WTC11 (cell line): ENCODE measurements at places on chromosomes 3 and 15.

DNA sequence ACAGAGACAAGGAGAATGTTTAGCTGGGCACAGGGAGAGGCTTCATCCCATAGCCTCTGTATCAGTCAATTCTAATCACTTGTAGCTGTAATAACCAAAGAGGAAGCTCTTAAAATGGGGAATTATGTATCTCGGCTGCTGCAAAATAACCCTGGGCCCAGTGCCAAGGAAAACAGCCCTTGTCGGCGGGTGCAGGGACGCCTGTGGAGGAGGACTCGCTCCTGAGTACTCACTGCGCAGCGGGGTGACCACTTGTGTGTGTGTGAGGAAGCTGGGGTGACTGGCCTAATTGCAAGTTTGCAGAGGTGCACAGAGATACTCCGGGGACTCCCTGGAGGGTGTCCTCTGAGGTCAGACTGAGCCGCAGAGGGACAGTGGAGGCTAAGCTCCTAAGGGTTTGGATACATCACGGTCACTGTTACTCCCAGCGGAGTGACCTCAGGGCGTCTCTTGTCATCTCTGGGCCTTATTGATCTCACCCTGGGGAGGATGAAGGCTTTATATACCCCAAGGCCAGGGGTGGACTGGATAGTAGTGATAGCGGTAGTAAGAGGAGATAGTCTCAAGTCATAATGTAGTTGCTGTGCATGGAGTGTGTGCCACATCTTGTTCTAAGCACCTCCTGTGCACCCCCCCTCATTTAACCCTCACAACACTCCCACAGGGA lies 37.2 kb downstream of the SLC6A6 start:
- no peak for DNase-seq

DNA sequence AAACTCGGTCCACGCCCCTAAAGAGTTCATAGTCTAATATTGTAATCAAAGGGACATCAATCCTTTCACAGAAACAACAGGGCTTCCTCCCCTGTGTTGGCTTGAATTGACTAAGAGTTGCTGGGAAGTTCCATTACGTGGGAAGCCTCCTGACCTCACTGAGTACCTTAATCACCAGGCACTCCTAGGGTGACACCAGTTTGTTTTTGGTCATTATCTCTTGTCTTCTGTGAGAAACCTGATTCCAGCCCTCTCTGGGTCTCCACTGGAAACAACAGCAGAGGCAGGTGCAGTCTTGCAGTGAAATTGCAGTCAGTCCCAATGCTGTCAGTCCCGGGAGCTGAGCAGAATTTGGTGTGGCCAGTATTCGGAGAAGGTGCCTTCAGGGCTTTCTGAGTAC lies 55.4 kb downstream of the BOC start:
- DNase-seq: no peak

- no peak for DNase-seq
These were observed 78.5 kb downstream of the PPARG start for GRCh38 chr3:12367346-12367745.

DNA sequence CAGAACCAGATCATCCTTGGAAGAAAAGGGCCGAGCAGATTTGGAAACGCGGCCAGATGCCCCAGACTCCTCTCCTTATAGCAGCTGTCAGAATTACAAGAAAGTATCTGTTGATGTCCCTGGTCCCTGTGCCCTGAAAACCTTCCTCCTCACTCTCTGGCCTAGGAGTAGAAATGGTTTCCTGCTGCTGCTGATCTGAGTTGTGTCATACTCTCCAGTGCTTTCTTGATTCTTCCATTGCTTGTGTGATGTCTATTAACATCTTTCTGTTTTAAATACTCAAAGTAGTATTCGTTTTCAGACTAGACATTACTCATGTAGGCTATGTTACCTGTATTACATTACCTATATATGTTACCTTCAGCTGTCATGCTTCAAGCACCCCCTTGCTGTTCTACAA lies 26.8 kb upstream of the HERC1 start:
- no peak for DNase-seq

- DNase-seq: no peak
These were observed 524.3 kb downstream of the UNC13C start for GRCh38 chr15:54502416-54503075.

DNA sequence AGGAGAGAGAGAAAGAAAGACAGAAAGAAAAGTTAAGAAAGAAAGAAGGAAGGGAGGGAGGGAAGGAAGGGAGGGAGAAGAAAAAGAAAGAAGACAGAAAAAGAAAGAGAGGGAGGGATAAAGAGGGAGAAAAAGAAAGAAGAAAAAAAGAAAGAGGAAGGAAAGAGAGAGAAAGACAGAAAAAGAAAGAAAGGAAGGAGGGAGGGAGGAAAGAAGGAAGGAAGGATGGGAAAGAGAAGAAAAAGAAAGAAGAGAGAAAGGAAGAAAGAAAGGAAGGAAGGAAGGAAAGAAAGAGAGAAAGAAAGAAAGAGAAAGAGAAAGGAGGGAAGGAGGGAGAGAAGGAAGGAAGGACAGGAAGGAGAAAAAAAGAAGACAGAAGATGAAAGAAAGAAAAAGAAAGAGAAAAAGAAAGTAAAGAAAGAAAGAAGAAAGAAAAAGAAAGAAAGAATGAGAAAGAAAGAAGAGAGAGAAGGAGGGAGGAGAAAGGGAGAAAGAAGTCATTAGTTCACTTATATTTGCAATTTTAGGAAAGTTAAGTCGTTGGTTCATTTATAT lies 567.2 kb upstream of the CBLB start:
- no peak for DNase-seq

- DNase-seq: peak; percentile 58
These were observed 73.4 kb downstream of the NUP210 start for GRCh38 chr3:13346481-13347389.

DNA sequence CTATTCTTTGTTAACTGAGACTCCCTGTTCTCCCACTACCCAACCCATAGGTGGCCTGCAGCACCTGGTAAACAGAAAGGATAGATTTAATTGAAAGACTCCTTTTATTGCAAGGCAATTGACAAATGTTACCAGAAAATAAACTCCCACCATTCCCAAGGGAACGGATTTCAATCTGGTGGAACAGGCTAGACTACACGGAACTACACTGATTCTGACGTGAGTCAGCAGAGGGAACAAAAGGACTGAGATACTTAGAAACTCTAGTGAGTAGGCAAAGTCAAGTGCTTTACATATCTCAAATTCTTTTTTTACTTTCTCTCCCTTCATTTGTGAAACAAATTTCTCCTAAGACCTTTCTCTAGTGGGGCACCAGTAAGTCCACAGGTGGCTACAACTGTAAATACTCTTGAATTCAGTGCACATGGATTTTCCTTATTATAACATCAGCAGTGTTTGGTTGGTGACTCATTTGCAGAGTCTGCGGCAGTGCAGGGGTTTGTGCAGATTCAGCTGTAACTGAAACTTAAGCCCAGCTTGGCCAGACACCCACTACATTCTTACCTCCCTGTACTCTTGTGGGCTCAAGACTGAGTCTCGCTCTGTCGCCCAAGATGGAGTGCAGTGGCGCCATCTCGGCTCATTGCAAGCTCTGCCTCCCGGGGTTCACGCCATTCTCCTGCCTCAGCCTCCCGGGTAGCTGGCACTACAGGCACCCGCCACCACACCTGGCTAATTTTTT lies 34.3 kb upstream of the PLSCR2 start:
- no peak for DNase-seq

- no peak for DNase-seq
These were observed 170.5 kb upstream of the LRIG1 start for GRCh38 chr3:66671291-66671690.

DNA sequence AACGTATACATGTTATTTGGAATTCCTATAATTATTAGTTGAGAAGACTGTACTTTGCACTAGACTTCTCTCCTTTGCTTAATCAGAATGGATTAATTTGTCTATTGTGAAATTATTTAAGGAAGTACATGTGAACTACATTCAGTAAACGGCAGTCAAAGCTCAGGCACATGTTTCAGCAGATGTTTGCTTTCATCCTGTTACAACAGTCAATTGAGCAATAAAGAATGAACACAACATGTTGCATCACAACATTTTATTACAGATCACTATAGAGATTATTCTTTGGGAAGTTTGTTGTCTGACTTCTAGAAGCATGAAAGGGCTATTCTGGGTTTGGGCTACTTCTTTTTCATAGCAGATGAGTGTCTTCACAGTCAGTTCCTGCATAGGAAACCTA lies 39.2 kb downstream of the RAB27A start:
- DNase-seq: no peak

GRCh38 chr15:43085921-43086320 lies 19.9 kb downstream of the UBR1 start:
- DNase-seq: no peak

DNA sequence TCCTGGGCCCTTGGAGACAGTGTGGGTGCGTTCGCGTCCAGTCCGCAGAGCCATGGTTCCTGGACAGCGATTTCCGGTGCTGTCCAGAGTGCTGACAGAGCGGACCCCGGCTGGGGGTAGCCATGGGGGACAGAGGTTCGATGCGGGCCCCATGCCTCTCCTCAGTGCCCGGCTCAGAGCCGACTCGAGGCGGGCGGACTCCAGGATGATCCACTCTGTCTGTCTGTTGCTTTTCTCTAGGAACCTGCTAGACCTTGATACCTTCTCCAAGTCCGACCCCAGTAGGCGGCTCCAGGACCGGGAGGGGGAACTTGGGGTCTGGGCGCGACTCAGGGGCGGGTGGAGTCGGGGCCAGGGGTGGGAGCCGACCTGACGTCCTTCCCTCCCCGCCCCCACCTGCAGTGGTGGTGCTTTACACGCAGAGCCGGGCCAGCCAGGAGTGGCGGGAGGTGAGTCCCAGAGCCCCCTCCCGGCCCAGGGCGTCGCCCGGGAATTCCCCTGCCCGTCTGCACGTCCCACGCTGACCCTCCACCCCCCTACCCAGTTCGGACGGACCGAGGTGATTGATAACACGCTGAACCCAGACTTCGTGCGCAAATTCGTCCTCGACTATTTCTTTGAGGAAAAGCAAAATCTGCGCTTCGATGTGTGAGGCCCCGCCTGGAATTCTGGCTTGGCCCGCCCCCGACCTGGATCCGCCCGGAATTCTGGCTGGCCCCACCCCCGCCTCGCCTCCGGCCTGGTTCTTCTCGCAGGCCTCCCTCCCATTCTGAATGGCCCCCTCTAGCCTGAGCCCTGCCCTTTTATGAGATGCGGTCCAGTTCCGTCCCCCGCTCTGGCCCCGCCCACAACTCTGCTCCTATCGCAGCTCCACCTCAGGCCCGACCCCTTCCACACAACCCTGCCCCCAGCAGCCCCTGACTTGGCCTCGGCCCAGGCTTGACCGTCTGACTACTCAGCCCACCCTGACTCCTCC lies 1.0 kb downstream of the CPNE9 start:
- peak; percentile 97 for DNase-seq

- DNase-seq: peak; percentile 83
These were observed 1.1 kb upstream of the SETD5 start for GRCh38 chr3:9396301-9396631.

- DNase-seq: no peak
These were observed 3.6 kb upstream of the C3orf85 start for GRCh38 chr3:109132801-109133473.

DNA sequence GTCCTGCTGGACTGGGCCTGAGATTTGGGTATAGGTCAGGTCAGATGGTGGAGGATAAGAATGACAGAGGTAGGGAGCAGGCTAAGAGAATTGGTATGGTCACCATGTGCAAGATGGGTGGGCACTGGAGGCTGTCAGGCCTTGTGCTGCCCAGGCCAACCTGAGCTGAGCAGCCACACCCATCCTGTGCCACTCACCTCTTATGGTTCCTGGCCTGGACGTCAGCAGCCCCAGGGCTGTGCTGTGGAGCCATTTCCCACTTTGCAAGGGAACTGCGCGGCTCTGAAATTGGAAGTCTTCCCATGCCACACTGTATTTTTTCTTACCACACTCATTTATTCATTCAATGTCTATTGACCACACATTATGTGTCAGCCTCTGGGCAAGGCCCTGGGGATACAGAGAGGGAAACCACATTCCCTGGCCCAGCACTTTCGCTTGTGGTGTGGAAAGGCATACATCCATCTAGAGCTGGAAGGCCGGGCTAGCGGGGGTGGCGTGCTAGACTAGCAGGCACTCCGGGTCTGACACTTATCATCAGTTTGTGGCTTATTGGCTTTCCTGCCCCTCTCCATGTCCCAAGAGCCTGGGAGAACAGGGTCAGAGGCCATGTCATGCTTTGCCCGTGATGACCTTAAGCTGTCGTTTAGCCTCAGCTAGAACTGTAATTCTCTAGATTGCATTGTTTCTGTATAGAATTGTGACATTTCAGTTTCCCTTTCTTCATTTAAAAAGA lies 51.1 kb upstream of the POLG start:
- DNase-seq: no peak

- DNase-seq: no peak
These were observed 20.6 kb upstream of the GP9 start for GRCh38 chr3:129040039-129040336.

DNA sequence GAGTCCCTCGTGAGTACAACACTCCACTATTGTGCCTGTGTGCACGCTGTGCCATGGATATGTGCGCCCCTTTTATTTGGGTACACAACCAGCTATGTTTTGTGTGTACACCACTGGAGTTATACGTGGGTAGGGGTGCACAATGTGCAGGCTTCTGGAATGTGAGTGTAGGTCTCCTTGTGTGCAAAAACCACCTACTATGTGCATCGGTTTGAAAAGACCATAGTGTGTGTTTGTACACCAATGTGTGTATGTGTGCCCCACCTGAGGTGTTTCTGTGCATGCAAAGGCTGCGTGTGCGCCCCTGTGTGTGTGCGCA lies 86.4 kb upstream of the ALDH1L1 start:
- no peak for DNase-seq

GRCh38 chr15:63752075-63752684 lies 81.6 kb downstream of the HERC1 start:
- DNase-seq: no peak

- no peak for DNase-seq
These were observed 44.0 kb downstream of the CHSY1 start for GRCh38 chr15:101207867-101208288.

- DNase-seq: no peak
These were observed 102.7 kb downstream of the CGNL1 start for GRCh38 chr15:57479005-57479404.
